ENCODE measurements at places on chromosomes 1 and 21.

DNA sequence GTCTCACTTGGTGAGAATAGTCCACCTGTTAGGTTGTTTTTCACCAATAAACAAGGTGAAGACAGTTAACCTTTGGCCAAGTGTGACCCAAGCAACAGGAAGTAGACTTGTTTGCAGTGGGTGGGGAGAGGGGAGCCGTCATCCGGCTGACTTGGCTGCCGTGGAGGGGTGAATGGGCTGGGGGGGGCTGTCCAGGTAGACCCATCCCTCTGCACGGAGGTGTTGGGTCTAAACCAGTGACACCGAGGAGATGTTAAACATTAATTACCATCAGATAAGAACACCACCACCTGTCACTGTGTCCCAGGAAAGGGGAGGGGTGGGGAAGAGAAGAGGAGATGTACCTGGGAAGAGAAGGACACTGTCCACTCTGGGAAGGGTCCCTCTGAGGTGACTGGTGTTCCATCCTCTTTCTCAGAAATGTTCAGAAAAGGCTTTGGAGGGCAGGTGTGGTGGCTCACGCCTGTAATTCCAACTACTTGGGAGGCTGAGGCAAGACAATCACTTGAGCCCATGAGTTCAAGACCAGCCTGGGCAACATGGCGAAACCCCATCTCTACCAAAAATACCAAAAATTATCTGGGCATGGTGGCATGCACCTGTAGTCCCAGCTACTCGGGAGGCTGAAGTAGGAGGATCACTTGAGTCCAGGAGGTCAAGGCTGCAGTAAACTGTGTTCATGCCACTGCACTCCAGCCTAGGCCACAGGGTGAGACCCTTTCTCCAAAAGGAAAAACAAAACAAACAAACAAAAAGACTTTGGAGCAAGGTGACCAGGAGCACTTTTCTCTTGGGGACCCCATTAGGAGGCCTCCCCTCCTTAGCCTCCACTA, 6.7 kb upstream of the MYOM3 start:
- DNase-seq = no peak

DNA sequence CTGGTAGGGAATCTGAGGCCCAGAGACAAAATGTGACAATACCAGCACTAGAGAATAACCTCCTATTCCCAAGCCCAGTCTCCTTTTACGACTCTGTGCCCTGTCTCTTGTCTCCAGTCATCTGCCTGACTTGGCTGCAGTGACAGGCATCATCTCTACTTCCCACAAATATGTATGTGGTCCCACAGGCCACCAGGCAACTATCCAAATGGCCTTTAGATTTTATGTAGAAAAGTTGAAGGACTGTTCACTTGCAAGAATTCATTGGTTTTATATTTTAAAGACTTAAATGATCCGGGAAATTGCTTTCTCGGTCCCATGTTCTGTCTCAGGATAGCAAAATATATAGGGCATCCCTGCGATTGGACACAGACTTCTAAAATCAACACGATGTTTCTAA, 11.6 kb downstream of the KRTAP24-1 start:
- DNase-seq = no peak

GRCh38 chr1:151822404-151822803, 9.2 kb downstream of the RORC start:
- DNase-seq = no peak

DNA sequence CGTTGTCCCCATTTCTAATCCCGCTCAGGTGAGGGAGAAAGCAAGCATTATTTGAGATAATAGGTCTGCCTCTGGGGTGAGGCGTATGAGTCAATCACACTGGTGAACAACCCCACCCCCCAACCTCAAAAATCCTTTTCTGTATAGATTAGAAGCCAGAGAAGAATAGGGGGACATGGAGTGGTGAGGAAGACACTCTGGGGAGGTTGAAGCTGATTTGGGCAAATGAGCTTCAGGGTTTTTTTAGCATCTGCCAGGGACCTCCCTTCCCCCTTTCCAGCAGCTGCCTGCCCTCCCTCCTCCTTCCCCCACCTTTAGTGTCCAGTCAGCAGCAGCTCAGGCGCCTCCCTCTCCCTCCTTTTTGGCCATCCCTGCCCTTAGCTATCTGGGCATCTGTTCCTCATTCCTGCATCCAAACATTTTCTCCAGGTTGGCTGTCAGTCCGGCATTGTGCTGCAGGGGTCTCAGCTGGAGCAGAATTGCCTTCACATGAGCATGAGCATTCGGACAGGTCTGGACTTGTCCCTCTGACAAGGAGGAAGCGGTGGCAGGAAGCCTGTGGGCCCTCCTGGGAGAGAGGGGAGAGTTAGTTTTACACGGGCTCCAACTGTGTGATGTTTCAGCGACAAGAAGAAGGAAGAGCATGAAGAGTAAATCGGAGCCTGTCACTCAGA, 30.8 kb upstream of the PTGFRN start:
- no peak for DNase-seq

GRCh38 chr1:162006081-162006480, 17.6 kb downstream of the OLFML2B start:
- DNase-seq = no peak

DNA sequence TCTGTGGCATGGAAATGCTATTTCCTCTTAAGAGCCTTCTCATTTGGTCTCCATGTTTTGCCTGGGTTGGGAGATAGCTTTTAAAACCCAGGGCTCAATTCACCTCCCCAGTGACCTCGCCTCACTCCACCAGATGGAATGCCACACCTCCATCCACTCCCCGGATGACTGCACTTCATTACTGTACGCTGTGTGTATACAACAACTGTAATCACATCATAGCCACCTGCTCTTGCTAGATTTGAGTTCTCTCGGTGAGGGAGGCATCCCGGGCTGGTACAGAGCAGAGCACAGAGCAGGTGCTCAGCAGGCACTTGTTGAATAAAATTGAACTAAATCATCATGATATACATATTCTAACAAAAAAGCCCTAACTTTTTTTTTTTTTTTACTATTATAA, 26.0 kb downstream of the SDE2 start:
- no peak for DNase-seq

GRCh38 chr1:1129381-1129821, 13.5 kb upstream of the C1orf159 start:
- DNase-seq = no peak

DNA sequence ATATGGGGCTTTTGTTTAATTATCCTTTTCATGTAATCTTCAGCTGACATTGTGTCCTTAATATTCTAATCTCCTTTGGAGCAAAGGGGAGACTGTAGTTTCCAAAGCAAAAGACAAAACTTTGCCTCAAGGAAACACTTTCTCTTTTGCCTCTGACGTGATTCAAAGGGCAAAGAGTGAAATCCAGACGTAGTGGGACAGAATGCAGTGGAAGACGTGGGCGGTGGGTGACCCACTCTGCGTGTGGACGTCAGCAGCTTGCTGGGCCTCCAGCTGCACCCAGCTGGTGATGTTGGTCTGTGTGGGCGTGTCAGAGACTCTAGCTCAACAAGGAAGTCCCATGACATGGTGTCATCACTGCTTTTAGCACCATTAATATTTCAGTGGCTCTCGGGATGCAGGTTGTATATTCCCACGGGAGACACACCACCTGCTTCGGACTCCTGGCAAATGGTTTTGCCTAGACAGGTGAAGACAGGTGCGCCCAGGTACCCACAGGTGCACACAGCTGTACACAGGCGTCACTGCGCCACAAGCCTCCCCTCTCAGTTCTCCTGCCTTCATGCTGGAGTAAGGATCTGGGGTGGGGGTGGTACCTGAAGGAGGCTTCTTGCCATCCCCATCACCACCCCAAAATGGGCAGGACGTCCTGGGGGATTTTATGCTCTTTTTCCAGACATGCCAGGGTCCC, 292.1 kb upstream of the VAMP3 start:
- no peak for DNase-seq

DNA sequence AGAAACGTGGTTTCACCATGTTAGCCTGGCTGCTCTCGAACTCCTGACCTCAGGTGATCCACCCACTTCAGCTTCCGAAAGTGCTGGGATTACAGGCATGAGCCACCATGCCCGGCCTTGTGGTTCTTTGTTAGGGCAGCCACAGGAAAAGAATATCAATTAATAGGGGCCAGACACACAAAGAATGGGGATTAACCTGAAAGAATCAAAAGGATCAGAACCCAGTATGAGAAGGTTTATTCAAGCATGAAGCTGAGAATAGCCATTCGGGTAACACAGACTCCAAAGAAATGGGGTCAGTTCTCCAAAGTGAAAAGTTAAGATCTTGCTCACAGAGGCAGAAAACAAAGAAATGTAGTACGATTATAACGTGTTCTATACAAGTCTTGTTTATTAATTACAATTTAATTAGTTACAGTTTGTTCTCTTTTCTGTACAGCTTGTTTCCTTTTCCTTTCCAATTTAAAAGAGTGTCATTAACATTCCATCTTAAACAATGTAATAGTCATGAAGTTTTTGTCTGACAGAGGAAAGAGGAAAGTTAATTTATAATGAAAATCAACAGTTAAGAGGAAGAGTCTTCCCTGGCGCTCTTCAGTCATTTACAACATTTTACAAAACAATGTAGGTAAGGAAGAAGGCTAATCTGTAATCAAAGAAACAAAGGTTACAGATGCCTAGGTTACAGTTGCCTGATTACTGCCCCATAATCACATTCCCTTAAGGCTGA, 51.3 kb upstream of the SLC45A1 start:
- no peak for DNase-seq

DNA sequence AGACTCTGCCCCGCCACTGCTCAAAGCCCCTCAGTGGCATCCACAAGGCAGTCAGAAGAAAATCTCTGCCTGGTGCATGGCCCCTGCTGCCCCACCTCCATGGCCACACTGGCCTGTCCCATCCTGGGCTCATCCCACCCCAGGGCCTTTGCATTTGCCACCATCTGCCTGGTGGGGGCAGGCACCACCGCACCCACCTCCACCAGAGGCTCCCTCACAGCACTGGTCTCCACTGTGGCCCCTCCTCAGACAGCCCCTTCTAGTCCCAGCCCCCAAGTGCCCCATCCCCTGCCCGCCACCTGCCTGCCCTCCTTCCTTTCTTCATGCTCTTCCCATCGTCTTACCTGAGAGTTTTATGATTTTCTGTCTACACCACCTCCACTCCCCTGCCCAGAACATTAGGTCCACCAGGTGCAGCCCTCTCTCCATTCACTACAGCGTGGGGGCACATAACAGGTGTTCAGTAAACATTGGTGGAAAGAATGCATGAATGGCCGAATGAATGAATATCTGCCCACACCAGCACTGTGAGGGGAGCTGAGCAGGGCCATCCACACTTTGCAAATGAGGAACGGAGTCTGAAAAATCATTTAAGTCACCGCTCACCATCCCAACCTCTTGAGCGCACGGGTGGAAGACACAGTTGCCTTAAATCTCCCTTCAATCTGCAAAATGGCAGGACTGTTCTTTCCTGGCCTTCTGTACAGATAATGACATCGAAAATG, 2.1 kb downstream of the PRDM15 start:
- no peak for DNase-seq

GRCh38 chr1:97565886-97566285, 354.9 kb downstream of the DPYD start:
- no peak for DNase-seq

DNA sequence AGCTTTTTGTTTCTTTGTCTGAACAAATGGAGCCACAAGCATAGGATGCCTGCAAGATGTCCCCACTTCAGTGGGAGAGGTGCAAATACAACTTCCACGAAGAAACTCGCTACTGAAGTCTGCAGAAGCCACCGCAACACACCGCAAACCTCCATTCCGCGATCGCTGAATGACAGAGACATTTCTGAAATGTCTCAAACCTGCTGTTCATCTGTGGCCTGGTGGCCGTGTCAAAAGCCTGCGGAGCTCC, 1.0 kb downstream of the TP53BP2 start:
- DNase-seq = no peak

DNA sequence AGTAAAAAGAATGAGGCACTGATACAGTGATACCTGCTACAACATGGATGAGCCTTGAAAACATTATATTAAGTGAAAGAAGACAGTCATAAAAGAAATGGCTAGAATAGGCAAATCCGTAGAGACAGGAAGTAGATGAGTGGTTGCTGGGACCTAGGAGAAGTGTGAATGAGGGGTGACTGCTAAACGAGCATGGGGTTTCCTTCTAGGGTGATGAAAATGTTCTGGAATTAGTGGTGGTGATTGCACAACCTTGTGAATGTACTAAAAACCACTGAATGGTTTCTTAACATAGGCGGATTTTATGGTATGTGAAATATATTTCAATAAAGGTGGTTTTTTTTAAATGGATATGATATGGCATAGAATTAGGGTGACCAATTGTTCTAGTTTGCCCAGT, 12.6 kb upstream of the SERINC2 start:
- no peak for DNase-seq

DNA sequence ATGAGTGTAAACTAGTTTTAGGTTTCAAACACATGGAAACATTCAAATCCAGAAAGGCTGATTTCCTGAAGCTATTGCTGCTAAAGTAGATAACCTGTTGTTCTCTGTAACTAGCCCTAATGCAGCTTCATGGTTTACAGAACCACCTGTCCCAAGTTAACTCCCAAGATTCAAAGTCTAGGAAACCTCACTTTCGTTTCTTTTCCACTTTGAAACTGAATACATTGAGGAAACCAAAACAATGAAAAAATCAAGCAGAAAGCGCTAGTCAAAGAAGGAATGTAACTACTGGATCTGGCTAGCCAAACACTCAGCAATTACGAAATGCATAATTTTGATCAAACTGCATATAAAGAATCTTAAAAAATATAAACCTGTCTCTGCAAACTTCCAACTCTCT, 17.8 kb downstream of the SLC16A1 start:
- DNase-seq = no peak

DNA sequence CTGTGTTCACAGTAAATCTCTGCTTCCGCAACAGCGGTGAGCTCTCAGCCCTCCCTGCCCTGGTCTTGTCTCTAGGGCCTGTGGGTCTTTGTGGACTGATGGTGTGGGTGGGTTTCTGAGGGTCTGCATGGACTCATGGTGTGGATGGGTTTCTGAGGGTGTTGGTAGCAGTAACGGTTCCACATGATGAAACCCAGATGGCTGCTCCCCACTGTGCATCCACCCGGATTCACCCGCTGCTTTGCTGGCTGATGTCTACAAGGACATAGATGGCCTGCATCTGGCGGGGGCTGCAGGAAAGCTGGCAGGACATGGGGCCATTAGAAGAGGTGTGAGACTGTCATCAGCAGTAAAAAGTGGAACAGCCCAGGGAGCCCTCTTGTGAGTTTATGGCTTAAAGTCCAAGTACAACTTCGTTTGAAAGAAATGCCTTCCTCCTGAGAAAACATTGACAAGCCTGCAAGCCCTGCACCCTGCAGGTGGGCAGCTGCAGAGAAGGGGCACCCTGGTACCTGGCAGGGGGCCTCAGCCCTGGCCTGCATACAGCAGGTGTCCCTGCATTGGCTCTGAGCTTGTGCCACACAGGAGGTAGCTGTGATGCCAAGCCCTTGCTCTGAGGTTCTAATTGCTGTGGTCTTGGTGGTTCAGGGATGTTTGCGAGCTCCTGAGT, 156.9 kb upstream of the COL6A1 start:
- no peak for DNase-seq

Data from cerebellar nuclear complex (tissue), 1 donor.